CD14-positive monocyte (primary cell): ENCODE measurements at places on chromosomes 13 and 19. TPM values are rescaled to one million over a fixed set of nuclear protein-coding genes. Genes with fewer than 3 reads are reported as not detected.

DNA sequence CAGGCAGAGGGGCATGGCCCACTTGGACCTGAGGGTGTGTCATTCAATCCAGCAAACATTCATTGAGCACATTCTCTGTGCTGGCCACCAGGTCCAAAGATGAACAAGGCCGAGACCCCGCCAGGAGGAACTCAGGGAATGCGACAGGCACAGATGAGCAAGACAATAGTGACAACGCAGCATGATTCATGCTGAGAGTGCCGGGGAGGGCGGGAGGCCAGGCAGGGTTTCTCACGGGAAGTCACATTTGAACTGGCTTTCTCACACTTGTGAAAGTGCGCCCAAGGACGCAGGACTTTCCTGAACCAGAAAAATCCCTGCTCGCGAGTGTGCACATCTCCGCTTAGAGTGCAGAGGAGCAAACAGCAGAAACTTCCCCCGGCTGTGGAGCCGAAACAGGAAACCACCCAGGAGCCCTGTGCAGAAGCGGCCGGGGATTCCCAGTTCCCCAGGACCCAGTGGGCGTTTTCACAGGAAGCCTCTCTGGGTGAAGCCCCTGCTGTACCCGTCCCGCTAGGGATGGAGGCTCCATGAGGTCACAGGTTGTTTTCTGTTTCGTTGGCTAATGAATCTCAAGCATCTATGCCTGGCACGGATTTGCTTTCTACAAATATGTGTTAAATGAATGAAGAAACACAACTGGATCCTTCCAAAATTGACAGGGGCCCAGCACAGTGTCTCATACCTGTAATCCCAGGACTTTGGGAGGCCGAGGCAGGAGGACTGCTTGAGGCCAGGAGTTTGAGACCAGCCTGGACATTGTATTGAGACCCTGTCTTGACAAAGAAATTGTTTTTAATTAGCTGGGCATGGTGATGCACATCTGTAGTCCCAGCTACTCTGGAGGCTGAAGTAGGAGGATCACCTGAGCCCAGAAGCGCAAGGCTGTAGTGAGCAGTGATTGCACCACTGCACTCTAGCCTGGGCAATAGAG, 68.4 kb upstream of the TM9SF2 start:
- DNase-seq = peak; percentile 100

The TNFSF11 gene
- polyA plus RNA-seq = not detected

- no peak for DNase-seq
These were observed 43.7 kb downstream of the RFXAP start for GRCh38 chr13:36862722-36863121.

- DNase-seq = no peak
These were observed 14.1 kb downstream of the ARID3A start for GRCh38 chr19:939922-940321.

The BLOC1S3 gene
- 6.7 and 7.1 TPM in 2 replicates for polyA plus RNA-seq

GRCh38 chr13:75174481-75174880, 307.5 kb downstream of the TBC1D4 start:
- DNase-seq = no peak

GRCh38 chr13:58963321-58963720, 1200.4 kb downstream of the DIAPH3 start:
- DNase-seq = no peak
